Hematopoietic multipotent progenitor cell treated with erythropoietin and hydrocortisone succinate and interleukin-3 and kit ligand, for 6 days (in vitro differentiated cells): ENCODE measurements at places on chromosomes 4 and X.

GRCh38 chr4:143083756-143084472 lies 100.8 kb upstream of the USP38 start:
- DNase-seq: no peak

DNA sequence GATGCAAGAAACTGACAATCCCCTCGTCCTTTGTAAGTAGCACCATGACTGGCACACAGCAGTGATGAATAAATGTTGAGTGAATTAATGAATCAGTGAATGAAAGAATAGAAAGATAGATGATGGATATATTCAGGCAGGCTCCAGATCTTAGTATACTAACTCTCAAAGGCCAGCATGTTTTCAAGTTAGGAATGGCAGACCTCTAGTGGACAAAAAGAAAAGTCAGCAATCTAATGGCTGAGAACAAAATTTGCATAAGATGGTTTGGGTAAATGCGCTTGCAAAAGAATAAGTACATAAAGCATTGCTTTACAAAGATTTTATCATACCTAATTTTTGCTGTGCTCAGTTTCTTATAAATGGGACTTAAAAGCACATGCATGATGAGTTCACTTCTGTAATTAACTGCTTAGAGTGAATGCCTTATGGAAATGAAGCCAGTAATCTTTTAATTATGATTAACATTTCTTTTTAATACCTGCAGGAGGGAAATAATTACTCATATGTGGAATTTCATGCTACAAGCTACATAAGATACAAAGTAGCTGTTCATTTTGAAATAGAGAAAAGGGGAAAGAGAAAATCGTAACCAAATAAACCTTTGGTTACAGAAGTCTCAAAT lies 126.9 kb upstream of the GPRIN3 start:
- DNase-seq: peak; percentile 69

DNA sequence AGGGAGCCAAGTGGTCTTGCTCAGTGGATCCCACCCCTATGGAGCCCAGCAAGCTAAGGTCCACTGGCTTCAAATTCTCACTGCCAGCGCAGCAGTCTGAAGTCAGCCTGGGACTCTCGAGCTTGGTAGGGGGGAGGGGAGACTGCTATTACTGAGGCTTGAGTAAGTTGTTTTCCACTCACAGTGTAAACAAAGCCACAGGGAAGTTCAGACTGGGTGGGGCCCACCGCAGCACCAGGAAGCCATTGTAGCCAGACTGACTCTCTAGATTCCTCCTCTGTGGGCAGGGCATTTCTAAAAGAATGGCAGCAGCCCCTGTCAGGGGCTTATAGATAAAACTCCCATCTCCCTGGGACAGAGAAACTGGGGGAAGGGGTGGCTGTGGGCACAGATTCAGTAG lies 721.0 kb upstream of the NDST4 start:
- no peak for DNase-seq

DNA sequence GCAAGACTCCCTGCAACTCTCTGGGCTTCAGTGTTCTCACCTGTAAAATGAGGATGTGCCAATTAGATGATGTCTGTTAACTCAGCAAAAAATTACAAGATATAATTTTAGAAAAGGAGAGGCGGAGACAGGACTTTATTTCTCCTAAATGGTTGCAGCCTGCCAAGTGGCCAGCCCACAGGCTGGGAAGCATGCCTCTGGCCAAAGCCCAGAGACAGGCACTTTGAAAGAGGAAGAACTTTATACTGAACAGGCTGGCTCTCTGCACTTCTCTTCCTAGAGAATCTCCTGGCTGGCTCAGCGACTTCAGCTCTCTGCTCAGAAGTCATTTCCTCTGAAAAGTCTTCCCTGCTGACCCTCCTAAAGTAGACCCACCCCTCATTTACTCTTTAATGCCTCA lies 3.7 kb downstream of the PRDM5 start:
- DNase-seq: no peak

DNA sequence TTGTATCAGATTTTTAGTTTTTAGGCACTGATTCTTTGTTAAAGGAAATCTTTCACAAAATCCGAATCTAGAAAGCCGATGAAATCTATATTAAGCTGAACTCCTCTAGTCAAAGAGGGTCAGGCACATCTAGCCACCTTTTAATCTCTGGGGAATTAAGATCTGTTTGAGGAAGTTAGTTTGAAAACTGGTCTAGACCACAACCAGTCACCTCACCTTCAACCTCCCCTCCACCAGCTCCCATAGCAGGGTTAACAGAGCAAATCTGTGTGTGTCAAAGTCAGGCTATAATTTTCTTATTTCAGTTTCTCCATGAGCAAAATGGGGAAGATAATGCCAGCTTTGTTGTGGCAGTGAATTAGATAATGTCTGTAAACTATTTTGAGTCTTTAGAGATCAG lies 110.0 kb upstream of the IGFBP7 start:
- DNase-seq: no peak

DNA sequence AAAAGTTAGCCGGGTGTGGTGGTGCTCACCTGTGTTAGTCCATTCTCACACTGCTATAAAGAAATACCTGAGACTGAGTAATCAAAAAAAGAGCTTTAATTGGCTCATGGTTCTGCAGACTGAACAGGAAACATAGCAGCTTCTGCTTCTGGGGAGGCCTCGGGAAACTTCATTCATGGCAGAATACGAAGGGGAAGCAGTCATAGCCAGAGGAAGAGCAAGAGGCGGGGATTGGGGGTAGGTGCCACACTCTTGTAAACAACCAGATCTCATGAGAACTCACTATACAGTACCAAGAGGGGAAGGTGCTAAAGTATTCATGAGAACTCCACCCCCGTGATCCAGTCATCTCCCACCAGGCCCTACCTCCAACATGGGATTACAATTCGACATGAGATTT lies 64.1 kb downstream of the BEND4 start:
- DNase-seq: no peak

DNA sequence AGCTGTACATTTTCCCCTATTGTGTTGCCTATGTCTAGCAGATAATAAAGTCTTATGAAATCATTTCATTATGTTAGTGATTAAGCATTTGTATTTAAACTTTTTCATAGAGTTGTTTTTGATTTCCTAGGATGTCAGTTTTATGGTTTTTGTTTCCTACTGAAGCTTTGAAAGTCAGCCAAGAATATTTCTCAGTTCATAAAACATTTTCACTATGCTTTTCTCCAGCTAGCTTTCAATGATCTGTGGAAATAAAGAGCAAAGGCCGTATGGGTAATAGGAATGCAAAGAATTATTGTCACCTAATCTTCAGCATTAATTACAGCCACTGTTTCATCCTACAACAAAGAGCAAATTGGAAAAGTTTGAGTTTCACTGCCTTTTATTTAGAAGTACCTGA lies 145.7 kb upstream of the NUDT6 start:
- DNase-seq: no peak

DNA sequence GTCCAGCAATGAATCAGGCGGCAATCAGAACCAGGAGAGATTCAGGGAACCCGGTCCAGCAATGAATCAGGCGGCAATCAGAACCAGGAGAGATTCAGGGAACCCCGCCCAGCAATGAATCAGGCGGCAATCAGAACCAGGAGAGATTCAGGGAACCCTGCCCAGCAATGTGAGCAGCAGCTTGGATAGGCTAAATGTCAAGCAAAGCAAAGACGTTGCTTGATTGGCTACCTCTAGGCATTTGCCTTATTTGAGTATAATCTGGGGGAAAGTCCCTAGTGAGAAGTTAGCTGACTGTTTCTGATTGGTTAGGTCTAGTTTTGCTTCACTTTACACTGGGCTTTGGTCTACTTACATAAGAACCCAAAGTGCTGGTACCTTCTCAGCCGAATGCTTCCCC lies 1212.2 kb upstream of the TENM3 start:
- no peak for DNase-seq

DNA sequence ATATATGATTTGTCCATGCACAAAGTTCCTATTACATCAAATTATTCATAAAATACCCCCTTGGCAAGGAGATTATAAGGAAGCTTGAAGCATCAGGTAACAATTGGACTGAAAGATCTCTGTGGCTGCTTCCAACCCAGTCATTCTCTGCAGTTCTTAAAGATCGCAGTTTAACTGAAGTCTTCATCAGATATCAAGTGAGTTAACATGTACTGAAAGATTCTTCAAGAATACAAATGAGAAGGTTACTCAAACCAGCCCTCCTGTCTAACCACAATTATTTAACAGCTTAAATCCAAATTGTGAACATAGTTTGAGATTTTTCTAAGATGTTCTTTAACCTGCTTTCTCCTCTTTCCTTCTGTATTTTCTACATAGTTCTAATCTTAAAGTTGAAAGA lies 56.1 kb downstream of the SLC10A7 start:
- DNase-seq: no peak

GRCh38 chrX:43974100-43974475 lies 898 bp upstream of the NDP start:
- no peak for DNase-seq

GRCh38 chr4:7820031-7820818 lies 119.4 kb downstream of the AFAP1 start:
- DNase-seq: no peak

DNA sequence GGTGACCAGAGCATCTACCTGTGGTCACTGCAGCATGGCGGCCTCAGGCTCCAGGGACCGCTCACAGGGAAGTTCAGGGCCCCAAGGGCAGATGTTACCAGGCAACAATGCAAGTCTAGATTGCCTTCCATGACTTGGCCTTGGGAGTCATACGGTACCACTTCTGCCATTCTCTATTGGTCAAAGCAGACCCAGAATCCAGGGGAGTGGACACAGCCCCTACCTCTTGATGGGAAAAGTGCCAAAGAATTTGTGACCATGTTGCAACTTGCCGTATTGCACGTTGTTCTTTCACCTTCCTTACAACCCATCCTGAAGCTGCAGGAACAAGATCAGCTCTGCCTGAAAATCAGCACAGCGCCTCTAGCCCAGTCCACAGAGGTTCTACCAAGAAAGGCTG lies 111.1 kb downstream of the IRF2 start:
- DNase-seq: no peak

DNA sequence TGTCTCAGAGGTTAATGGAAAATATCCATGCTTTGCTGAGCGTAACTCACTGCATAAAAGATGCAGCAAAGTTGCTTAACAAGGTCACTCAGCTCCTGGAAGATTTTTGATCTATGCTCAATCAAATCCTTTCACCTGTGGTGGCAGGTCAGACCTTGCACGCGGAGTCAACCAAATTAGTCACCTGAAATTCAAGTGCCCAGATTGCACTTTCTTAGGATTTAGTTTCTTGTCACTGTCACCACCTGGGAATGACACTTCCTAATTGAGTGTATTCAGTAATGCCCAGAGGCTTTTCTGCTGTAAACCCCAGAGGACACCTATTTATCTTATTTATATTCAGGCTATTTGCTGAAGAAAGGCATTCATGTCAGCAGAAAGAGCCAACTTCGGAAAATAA lies 215.8 kb upstream of the SMIM31 start:
- no peak for DNase-seq

- peak; percentile 8 for DNase-seq
Observed at GRCh38 chr4:90078440-90078839, 48.8 kb upstream of the CCSER1 start.

- no peak for DNase-seq
Observed at GRCh38 chr4:116926631-116927295, 158.6 kb downstream of the TRAM1L1 start.

- no peak for DNase-seq
Observed at GRCh38 chrX:134184936-134185335, 52.0 kb upstream of the CCDC160 start.

DNA sequence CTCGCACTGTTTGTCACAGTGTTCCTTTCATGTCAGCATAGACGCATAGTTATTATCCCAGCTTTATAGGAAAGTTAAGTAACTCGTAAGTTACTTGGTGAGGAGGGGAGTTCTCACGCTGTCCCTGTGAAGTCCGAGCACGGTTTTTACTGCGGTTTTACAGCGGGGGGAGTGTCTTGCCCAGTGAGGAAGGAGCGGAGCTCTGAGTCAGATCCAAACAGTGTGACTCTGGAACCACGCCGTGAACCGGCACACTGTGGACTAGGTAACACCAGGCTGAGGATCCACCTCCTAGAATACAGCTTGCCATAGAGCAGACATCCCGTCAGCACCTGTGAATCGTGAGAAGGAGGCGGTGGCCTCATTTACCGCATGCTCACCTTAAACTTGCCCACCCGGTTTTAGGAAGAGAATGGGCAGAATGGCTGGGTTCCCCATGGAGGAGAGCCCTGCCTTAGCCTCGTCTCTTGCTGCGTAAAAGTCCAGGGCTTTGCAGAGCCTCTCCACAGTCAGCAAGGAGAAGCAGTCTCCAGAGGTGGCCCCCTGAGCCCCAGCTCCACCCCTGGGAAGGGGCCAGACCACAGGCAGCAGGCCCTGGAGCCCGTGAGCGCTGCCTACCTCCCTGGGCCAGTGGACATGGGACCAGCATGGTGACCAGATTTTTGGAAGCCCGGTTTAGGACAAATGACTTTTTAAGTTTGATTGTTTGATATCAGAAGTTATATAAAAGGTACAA lies 40.2 kb upstream of the HGFAC start:
- no peak for DNase-seq

GRCh38 chr4:5706486-5707290 lies 1.7 kb downstream of the EVC2 start:
- no peak for DNase-seq

DNA sequence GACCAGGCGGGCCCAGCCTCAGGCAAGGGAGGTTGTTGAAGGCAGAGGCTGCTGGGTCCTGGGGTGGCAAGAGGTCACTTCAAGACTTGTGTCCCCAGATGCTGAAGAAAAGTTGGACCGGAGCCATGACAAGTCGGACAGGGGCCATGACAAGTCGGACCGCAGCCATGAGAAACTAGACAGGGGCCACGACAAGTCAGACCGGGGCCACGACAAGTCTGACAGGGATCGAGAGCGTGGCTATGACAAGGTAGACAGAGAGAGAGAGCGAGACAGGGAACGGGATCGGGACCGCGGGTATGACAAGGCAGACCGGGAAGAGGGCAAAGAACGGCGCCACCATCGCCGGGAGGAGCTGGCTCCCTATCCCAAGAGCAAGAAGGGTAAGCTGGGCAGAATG lies 4.4 kb downstream of the PQBP1 start:
- no peak for DNase-seq

DNA sequence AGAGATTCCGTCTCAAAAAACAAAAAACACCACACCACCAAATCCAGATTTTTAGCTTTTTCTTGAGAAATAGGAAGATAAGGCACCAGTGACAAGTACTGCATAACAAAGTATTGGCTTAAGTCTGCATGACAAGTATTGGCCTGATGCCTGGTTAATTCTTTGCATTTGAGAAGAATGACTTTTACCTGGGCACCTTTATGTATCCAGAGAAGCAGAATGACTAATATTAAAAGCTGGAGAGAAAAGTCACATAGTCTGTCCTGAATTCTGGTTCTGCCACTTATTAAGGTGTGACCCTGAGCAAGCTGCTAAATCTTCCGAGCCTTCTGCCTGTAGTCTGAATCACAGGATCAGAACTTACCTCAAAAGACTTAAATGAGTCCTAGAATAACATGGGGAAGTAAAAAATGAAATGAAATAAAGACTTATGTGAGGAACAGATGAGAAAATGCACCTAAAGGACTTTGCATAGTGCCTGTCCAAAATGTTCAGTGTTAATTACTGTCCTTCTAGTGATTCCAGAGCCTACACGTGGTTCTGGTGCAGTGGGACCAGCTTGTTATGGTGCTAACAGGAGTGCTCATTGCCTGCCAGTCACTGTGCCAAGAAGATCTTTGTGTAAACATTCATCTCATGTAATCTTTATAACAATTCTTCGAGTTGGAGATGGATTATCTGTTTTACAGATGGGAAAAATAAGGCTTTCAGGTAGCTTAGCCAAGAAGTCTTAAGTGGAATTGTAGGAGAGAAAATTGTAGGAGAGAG lies 31.6 kb downstream of the UGDH start:
- no peak for DNase-seq
